ENCODE measurements at places on chromosomes 6 and 20.

DNA sequence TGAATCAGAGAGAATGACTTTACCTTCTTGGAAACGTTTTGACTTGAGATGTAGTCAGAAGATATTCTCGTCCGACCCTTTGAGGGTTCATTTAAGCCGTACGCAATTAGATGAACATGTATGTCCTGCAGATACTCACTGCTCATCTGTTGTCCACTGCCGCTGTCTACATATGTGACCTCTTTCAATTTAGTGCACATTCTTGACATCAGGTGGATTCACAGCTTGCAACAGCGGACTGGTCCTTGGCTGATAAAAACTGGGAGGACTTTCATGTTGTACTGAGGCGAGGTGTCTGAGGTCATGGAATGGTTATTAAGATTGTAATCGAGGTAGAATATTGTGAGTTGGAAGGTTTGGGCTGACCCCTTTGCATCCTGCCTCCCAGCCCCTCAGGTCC, 194.2 kb downstream of the JARID2 start:
- no peak for DNase-seq

DNA sequence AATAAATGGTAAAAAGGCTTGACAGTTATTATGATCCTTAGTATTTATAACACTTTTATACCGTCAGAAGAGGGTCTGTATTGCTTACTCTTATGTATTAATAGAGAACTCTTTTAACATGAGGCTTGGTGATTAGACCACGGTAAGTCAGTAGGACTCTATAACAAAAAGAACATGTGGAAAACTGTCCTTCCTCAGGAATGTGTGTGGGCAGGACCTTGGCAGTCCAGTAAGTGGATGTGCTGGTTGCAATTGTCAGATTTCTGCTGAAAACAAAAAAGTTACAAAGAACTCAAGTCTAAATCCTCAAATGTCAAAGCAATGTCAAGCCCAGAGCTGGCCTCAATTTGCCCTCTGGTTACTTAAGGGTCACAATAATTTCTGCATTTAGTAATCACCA, 81.1 kb downstream of the PLCG1 start:
- no peak for DNase-seq

DNA sequence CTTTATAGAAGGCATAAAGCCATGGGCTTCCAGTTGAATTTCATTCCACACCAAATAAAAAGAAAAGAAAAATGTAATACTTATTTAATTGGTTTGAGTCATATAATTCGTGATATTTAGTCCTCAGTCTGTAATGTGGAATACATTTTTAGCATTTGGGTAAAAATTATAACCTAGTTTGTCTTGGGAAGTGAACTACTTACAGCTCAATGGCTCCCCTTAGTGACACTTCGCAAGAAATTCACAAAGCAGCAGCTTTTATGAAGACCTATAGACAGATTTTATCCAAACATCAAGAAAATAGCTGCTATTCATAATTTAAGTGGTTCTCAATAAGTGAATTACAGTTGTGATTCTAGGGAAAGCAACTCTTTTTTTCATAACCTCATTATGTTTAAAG, 72.1 kb downstream of the RSPO3 start:
- no peak for DNase-seq

DNA sequence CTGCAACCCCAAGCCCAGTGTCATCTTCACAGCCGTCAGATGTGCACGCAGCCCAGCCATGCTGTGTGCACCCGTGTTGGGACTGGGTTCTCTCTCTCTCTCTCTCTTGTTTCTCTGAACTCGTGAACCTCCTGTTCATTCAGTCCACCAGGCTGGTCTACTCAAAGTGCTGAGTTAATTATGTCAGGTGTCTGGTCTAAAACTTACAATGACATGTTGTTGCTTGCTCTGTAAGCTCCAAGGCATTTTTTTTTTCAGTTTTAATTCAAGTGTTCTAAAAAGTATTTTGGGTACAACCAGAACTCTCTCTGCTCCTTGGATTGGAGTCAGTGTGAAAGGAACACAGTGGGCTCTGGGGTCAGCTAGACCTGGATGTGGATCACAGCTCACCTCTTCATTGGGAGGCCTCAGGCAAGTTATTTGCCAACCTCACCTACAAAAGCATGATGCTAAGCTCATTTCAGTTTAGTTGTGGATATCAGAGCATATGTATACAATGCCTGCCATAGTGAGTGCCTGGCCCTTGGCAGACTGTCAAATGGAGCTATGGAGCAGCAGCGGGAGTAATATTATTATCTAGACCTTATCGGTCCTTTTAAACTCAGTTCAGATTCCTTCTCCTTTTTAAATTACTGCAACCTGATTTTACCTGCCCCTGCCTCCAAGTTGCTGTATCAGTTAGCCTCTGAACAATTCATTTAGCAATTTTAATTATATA, 59.5 kb downstream of the PLEKHG1 start:
- DNase-seq, result no peak

- no peak for DNase-seq
These were observed 4.1 kb downstream of the CFB start for GRCh38 chr6:31949926-31950548.

- DNase-seq, result no peak
These were observed 98.6 kb upstream of the RNF24 start for GRCh38 chr20:4113615-4114603.

DNA sequence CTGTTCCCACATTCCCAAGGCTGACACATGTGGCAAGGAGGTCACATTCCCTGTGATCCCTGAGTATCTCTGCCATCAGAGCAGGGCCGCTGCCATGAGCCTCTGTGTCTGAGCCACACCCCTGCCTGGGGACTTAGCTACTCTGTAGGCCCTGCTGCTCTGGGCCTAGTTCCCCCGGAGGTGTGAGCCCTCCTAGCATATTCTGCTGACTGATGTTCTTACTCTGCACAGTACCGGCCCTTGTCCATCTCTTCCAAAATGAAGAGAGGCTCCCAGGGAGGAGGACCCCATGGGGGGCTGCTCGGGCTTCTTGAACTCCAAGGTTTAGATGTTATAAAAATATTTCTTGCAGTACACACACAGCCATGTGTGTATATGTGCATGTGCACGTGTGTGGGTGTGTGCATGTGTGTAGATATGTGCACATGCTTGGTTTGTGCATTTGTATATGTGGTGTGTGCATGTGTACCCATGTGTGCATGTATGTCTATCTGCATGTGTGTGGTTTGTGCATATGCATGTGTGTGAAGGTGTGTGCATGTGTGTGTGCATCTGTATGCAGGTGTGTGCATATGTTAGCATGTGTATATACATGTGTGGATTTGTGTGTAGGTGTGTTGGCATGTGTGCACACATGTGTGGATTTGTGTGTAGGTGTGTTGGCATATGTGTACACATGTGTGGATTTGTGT, 101.2 kb downstream of the ERMARD start:
- DNase-seq, result no peak

GRCh38 chr6:167951781-167952511, 45.5 kb upstream of the KIF25 start:
- DNase-seq, result no peak

- no peak for DNase-seq
These were observed 382.9 kb upstream of the CNR1 start for GRCh38 chr6:88548891-88549505.

DNA sequence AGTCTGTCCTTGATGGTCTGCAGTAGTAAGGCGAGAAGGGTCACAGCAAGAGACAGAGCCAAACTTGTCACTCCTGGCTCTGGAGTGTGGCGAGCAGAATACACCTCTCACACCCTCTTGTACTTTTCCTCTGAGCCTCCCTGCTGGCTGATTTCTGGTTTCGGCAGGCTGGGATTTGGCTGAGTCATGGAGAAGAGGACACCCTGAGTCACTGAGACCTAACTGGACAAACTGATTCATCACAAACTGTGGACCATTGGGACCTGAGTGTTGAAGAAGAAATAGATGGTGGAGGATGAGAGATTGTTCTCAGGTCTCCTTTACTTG, 101.7 kb downstream of the F13A1 start:
- no peak for DNase-seq

DNA sequence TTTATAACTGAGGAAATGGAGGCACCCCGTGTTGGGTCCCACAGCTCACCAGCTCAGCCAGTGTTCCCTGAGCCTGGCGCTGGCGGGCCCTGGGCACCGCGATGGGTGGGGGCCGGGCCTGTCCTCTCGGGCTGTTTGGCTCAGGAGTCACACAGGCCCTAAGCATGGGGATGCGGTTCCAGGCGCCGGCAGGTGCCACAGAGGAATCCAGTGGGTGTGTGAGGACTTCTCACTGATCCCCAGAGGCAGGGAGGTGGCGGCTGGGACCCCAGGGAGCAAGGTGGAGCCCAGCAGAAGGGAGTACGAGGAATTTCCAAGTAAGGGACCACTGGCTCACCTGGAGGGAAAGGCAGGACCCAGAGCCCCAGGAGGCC, 57.5 kb downstream of the IRF4 start:
- no peak for DNase-seq

- DNase-seq, result no peak
These were observed 16.0 kb upstream of the YWHAB start for GRCh38 chr20:44869471-44869870.

GRCh38 chr6:156787569-156788492, 10.7 kb downstream of the ARID1B start:
- no peak for DNase-seq

DNA sequence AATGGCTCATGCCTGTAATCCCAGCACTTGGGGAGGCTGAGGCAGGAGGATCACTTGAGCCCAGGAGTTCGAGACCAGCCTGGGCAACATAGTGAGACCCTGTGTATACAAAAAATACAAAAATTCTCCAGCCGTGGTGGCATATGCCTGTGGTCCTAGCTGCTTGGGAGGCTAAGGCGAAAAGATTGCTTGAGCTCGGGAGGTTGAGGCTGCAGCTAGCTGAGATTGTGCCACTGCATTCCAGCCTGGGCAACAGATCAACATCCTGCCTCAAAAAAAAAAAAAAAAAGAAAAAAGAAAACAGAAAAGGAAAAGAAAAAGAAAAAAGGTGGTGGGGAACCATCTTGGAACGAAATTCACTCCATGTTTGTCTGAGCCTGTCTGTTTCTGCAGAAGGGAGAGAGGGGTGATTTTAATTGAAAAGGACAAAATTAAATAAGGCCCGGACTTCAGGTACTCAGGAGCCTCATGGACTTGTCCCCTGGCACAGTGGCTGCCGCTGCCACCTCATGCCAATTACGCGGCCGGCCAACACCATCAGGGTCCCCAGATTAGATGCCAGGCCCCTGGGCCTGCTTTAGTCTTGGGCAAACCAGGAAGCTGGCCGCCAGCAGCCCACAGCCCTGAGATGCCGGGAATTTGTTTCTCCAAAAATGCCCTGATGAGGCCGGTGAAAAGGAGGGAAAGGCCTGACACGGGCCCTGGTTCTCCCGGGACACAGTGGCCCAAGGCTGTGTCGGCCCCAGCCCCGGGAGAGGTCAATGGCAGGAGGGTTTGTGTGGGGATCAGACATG, 37.8 kb upstream of the STX16 start:
- no peak for DNase-seq

DNA sequence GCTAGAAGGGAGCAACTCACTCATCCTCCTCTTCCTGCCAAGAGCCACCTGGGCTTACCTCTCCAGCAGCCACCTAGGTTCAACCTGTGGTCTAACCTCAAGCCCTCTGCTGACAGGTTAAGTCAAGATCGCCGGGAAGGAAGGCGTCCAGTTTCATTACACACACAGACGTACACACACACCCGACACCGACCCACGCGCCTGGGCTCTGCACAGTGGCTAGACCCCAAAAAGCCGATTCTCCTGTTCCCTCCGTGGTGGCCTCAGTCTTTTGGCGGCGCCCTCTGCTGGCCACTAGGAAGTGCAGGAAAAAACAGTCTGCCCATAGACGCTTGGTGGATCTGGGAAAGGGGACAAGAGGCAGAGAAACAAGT, 52.8 kb downstream of the MRPL14 start:
- no peak for DNase-seq

DNA sequence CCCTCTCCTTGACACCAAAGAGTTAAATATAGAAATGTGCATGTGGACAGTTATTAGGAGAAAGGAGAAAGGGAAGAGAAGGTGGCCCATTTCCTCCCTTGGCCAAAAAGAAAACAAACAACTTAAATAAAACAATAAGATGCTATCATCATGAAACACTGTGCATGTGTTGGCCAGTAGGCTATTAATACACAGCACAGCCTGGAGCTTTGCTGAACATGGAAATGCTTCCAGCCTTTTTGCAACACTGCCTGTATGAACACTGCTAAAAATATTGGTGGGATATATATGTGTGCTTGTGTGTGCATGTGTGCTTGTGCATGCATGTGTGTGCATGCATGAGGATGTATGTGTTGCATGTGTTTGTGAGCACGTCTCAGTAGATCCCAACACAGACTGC, 100.4 kb downstream of the LY86 start:
- no peak for DNase-seq

DNA sequence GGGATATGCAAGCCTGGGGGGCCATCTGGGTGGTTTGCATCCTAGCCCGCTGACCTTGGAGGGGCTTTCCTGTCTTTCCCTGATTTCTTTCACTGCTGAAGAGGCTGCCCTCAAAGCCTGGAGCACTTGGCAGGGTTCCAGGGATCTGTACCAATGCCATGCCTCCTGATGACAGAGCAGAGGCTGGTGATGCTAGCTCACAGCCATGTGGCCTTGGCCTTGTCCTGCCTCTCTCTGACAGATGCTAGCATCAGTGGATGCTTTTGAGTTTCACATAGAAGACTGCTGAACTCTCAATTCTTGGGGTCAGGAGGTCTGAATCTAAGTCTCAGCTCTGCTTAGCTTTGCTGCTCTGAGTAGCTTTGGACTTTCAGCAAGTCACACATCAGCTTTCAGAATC, 21.9 kb upstream of the RREB1 start:
- no peak for DNase-seq

DNA sequence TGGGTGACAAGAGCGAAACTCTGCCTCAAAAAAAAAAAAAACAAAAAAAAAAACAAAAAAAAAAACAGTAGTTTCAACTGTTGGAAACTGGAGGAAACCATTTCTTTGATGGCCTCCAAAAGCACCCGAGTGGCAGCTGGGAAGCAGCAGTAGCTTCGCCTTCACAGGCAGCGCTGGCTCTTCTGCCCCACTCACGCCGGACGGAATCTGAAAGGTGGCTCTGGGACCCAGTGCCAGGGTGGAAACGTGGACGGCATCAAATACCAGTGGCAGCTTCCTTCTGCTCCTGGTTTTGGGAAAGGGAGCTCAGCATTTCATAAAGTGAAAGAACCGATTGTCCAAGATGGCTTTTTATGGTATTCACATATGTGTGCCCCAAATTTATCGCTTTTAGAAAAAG, 159.4 kb downstream of the SMOC2 start:
- DNase-seq, result no peak

- no peak for DNase-seq
These were observed 77.8 kb downstream of the STMND1 start for GRCh38 chr6:17179530-17180073.

DNA sequence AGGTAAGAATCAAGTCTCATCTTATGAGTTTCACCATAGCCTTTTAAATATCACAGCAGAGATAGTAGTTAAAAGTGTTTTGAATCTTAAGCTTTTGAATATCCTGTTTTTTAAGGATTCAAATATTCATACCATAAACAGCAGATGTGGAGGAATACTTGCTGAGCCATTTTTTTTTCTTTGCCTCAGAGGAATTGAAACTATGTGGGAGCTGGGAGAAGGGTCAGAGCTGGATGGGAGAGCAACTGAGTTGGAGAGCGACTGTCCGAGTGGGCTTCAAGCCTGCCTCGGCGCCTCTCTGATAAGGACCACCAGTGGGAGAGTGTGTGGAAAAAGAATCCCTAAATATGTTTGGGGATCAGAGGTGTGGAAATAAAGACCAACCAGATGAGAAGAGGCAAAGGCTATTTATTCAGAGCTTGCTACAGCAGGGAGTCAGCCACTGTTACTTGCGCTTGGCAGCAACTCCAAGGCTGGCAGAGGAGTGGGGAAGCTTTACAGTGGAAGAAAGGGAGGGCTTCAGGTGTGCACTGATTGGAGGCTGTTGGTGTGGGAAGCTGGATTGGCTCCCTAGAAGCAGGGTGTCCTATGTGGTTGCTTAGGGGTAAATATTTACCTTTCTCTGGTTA, 34.3 kb upstream of the MCUR1 start:
- no peak for DNase-seq

GRCh38 chr6:122673343-122673961, 63.2 kb downstream of the PKIB start:
- DNase-seq, result no peak

Measured in NCI-H1048 (cell line).